ENCODE measurements at places on chromosomes 3 and 15.

- DNase-seq: no peak
Observed at GRCh38 chr3:5572168-5572567, 384.7 kb downstream of the EDEM1 start.

DNA sequence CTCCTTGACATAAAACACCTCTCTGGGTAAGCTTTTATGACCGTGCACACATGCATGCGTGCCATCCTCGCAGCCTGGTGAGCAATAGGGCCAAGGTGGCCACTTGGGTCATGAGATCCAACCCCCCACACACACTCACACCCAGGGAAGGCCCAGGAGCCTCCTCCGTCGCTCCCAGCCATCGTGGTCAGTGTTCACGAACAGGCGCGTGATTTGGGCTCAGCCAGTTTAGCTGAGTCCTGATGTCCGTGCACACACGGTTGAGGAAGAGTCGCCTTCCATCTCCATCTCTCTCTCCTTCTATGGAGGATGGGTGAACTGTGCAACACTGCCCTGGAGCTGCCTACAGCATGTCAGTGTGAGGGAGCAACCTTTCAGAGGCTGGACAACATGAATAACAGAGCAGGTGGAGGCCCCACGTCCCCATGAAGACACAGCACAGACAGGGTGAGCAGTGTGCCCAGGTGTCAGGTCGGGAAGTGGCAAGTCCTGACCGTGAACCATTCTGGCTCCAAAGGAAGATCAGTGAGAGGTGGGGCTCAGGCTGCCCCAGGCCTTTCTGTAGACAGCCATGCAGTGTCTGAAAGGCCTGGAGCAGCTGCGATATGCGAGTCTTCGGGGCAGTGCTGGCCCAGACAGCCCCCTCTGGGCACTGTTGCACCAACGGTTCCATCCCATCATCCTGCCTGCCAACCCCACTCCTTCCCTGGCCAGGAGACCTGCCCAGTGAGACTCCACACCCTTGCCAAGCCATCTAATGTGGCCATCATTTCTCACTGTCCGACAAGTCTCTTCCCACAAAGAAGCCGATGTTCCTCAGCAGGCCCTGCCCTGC, 253.4 kb downstream of the OCA2 start:
- no peak for DNase-seq

GRCh38 chr15:39597751-39598185, 16.9 kb downstream of the THBS1 start:
- DNase-seq: no peak

DNA sequence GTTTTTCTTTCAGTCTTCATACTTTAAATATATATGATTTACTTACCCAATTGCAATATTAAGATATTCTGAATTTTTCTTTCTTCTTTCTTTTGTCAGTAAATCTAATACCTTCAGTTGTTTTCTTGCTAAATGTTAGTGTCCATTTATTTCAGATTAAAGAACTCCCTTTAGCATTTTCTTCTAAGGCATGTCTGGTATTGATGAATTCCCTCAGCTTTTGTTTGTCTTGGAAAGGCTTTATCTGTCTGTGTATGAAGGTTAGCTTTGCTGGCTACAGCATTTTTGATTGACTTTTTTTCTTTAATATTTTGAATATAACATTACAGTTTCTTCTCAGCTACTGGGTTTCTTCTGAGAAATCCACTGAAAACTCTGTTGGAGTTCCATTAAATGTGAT, 64.0 kb upstream of the PLSCR4 start:
- DNase-seq: no peak

DNA sequence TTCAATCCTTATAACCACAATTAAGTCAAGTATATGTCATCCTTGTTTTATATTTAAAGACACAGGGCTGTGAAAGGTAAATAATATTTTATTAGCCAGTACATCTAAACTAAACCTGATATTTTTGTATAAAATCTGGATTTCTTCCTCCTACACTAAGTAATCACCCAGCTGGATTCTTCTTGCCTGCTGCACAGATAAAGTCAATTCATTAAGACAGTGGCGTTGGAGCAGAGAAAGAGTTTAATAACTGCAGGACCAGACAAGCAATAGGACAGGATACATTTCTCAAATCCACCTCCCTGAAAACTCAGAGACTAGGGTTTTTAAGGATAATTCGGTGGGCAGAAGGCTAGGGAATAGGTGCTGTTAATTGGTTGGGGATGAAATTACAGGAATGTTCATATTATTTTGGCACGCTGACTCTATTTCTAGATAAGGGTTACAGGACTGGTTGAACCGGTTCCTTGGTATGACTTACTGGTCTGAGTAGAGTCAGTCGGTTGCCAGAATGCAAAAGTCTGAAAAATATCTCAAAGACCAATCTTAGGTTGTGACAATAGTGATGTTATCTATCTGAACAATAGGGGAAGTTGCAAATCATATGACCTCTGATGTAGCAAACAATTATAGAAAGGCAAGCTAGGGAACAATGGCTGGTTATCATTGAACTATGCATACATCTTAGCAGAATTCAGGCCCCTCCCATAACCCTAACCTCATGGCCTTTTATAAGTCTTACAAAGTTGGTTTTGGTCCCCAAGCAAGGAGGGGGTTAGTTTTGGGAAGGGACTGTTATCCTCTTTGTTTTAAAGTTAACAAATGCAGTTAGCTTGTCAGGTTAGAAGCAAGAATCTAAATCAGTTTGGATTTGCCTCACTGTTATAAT, 244.8 kb downstream of the ALCAM start:
- no peak for DNase-seq
